Lower lobe of right lung (tissue), 2 donors: ENCODE measurements at places on chromosomes 1 and 21.

GRCh38 chr1:28470146-28470545, 35.7 kb upstream of the RCC1 start:
- no peak for DNase-seq

- DNase-seq, result no peak
These were observed 1.4 kb downstream of the KTI12 start for GRCh38 chr1:52032124-52032784.

DNA sequence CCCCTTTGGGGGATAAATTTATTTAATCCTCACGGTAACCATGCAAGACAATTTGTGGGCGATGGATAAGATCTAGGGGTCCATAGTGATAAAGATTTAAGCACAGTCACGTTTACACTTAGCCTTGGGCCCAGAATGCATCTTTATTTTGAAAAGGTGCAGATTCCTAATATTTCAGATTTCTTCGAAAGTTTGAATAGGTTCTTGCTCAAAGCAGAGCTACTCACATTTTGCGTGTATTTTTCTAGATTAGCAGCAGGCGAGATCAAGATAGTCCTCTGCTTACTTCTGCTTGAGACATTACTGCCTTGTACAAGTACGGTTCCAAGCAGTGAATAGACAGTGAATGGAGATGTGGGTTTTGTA, 647 bp downstream of the TSEN15 start:
- DNase-seq, result no peak

GRCh38 chr1:12603224-12603623, 14.8 kb downstream of the DHRS3 start:
- no peak for DNase-seq

DNA sequence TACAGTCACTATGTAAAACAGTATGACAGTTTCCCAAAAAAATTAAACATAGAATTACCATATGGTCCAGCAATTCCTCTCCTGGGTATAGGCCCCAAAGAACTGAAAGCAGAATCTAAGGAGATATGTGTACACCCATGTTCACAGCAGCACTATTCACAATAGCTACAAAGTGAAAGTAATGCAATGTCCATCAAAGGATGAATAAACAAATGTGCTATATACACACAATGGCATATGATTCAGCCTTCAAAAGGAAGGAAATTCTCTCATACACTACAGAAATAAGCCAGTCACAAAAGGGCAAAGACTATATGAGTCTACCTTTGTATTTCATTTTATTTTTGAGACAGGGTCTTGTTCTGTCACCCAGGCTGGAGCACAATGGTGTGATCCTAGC, 120.4 kb downstream of the TOMM20 start:
- no peak for DNase-seq

DNA sequence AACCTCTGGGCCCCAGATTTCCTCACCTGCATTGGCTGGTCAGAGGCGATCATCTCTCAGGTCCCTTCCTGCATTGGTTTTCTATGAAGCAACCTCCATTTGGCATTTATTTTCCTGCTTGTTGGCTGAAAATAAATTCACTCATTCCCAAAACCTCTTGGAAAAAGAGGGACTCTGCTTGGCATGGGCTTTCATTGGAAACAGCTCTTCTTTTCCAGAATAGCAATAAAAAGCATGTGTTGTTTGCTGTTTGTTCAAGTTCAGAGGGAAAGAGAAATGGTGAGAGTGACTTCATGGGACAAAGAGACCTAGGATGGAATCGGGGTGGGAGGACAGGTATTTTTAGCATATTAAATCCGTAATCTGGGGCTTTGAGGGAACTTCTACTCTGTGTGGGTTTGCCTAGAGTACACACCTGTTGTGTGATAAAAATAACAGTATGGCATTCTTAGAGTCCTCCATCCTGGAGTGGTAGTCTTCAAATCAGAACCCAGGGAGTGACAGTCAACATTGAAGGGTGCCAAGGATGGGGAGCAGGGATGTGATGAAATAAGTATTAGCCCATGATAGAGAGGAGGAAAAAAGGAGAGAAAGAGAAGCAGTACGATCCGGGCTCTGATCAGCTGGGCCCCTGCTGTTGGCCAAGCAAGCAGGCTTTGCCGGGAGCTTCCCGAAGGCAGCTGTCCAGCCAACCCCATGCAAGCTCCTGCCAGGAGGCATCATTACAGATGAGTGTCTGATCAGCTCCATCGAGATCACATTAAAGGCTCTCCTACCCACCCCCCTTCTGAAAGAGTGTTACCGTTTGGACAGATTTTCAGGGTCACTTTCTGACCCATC, 131.9 kb upstream of the NFIA start:
- no peak for DNase-seq
